HFF-Myc (cell line): ENCODE measurements at places on chromosomes 3 and 15.

GRCh38 chr15:77393471-77393840, 26.4 kb downstream of the PEAK1 start:
- no peak for DNase-seq

DNA sequence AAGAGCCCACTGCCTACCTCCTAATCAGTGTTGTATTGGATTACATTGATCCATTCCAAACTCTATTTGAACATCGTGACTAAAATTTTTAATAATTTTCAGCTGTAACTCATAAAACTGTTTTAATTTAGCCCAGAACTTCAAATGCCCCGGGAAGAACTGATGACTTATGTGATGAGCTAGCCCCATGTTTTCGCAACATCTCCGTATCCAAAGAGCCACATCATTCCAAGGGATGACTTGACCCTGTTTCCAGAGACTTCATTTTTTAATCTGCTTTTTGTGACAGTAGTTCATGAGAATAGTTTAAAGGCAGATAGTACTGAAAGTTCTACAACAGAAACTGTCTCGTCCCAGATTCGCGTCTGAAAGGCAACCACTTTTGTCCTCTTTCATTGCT, 97.4 kb downstream of the STAC start:
- DNase-seq = no peak

GRCh38 chr3:44284949-44285348, 43.3 kb downstream of the TOPAZ1 start:
- DNase-seq = no peak

DNA sequence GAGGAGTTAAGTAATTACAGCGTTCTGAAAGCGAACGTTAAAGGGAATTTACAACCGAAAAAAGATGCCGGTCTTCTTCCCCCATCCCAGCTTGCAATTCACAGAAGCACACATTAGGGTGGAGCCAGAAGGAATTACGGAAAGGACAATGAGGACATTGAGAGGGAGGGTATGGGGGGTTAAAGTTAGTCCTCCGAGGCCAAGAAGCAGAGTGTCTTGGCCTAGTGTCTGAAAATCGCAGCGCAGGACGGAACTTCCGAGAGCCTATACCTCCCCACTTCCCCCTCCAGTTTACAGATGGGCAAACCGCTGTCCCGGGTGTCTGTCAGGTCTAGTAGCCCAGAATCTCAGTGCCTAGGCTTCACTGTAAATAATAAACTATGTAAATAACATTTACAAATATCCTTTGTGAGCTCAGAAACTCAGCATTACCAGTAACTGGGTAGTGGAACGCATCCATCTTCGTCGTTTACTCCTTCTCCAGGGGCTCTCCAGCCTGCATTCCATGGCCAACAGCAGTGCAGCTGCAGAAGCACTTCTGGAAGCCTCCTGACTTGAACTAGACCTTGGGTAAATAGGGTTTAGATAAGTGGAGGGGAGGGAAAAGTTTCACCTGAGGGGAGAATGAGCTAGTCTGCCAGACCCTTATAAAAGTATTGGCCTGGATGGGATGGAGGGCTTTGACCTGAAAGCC, 922 bp downstream of the ADPRH start:
- DNase-seq = no peak

DNA sequence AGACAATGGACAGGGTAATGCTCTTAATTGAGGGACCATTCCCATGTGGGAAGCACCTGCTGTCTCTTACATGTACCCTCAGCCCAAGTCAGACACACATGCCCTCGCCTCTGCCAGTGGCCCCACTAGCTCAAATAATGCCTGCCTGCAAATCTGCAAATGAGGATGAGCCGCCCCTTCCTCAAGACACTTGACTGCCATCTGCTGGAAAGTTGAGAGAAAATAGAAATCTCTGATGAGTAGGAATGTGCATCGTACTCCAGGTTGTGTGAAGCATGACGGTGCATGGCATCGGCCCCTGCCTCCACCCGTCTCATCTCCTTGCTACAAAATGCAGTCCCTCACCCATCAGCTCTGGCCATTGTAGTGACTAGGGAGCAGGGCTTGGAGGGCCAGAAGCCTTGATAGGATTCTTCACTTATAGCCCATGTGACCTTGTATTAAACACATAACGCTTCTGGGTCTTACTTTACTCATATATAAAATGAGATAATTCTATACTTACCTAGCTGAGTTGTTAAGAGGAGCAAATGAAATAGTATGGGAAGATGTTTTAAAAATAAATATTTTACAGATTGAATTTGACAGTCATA, 6.3 kb upstream of the SCN5A start:
- peak; percentile 26 for DNase-seq

GRCh38 chr3:130635978-130636377, 110.7 kb downstream of the PIK3R4 start:
- no peak for DNase-seq

- no peak for DNase-seq
These were observed 291.1 kb downstream of the CHL1 start for GRCh38 chr3:487614-488013.

DNA sequence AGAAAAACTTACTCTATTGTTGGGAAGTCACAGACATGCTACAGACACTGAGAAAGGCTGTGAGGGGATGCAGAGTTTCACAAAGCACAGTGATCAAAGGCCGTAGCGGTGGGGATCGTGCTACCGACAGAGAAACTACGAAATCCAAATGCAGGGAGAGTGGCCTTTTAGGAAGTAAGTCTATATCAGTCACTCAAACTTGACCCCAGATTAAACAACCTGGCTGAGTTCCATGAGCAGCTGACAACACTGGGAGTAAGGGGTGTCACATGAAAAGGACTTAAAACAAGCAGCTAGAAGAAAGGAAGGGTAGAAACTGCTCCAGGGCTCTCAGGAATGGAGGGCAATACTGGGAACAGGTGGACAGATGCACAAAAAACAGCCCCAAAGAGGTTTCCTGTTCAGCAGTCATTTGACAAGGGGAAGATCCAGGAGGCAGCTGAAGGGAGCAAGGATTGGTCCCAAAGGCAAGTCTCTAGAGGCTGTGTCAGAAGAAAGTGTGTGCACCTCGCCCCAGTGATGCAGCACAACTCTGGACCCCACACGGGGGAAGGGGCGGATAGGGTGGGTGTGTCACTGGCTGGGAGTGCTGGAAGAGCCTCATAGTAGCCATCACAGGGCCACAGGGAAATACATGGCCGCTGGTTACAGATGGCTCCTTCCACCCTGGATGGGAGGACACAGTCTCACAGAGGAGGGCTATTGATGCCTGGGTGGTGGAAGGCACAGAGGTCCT, 20.3 kb upstream of the HDAC11 start:
- DNase-seq = no peak

DNA sequence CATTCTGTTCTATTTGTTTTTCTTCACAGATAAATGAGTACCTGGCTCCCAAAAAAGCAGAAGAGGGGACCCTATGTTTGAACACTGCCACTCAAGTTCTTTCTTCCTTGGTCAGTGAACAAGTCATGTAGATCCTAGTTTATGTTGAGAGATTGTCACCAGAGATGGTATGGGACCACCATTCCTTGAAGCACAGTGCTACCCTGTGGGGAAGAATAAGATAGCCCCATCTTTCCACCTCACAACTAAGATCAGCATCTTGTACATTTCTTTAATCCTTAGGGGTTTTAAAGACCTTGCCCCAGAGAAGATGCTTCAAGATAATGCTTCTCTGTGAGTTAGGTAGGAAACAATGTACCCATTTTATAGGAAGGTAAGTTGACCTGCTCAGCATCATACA, 233.5 kb upstream of the WNT5A start:
- no peak for DNase-seq

DNA sequence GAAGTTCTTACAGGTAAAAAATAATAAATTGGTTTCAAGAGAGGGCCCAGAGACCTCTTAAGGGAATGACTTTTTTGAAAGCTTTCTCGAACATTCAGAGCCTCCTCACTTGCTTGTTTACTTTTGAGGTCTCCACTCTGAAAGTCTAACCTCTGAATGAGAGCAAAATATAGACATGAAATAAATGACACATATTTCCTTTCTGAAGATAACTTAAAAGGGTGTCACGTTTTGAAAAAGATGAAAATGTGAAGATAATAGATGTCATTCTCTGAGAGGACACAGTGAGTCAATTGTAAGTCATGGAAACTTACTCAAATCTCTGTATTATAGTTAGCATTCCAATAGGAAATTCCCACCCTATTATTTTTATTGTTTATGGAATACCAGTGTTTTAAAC, 44.6 kb downstream of the HACD2 start:
- no peak for DNase-seq

DNA sequence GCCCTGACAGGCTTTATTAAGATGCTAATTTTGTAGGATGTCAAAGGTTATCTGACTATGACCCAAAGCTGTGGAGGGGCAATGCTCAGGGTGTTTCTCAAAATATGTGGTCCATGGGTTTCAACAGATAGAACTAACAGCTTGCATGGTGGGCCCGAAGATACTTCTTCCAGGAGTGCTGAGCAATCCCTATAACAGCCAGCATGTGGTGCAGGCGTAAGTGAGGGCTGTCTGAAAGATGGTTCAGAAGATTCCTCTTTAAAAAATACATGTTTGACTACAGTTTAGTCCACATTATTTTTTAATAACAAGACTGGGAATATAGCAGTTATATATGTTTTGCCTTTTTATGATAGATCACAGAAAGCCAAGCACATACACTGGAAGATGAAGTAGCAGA, 7.6 kb downstream of the SCG3 start:
- no peak for DNase-seq

- DNase-seq = no peak
These were observed 211.5 kb upstream of the P2RY1 start for GRCh38 chr3:152623286-152623911.

DNA sequence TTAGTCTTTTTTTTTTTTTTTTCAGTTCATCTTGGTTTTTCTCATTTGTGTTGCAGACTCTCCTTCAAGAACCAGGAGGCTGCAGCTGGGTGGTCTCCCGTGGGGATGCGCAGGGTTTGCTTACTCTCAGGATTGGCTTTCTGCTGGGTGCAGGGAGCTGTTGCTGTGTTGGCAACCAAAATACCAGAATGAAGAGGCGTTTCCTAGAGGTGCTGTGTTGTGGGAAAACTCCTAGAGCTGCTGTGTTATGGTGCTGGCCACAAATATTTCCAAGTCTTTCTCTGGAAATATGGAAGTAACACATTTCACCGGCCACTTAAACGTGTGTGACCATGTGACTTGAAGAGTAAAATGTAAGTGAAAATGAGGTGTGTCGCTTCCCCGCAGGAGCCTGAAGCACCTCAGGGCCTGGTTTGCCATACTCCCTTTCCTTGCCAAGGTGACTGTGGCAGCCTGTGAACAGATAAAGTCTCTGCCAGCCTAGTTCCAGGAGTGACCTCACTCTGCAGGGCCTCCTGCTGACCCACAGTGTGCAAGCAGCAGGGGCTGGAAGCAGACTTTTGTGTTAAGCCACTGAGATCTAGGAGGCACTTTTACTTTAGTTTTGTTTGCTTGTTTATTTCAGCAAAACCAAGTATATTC, 258.9 kb downstream of the ADAMTS17 start:
- DNase-seq = no peak

- no peak for DNase-seq
These were observed 69.1 kb upstream of the TSEN2 start for GRCh38 chr3:12415014-12415680.

DNA sequence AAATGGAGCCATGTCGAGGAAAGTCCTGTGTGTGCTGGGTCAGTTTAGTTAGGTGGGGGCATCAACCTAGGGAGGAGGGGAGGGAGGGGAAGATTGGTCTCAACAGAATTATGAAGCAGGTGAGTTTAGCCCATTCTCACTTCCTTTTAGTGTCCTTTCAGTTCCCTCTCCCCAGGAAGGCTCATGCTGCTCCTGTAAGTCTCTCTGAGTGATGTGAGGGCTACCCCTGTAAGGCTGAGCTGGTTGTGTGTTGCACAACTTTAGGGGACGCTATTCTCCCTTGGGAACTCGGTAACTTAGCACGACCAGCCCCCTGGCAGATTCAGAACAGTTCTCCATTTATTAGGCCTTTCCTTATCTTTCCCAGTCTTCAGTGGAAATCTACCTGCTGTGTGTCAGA, 21.2 kb downstream of the IL5RA start:
- DNase-seq = no peak

DNA sequence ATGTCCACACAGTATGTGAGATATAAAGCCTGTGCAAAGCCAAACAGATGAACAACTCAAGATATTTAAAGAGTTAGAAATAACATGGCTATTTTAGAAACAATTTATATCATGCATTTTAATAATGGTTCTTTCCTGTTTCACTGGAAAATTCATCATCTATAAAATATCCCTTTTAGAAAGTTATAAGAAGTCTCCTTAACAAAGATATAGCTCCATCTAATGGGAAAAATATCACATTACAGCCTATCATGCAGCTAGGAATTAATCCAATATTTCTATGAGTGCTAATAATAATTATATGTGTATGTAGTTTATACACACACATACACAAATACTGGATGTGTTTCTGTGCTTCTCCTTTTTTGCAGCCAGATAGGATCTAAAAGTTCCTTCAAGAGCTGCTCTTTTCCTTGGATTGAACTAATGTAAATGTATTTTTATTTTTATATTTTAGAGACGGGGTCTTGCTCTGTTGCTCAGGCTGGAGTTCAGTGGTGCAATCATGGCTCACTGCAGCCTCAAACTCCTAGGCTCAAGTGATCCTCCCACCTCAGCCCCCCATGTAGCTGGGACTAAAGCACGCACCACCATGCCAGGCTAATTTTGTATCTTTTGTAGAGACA, 21.6 kb downstream of the RPL22L1 start:
- DNase-seq = no peak

DNA sequence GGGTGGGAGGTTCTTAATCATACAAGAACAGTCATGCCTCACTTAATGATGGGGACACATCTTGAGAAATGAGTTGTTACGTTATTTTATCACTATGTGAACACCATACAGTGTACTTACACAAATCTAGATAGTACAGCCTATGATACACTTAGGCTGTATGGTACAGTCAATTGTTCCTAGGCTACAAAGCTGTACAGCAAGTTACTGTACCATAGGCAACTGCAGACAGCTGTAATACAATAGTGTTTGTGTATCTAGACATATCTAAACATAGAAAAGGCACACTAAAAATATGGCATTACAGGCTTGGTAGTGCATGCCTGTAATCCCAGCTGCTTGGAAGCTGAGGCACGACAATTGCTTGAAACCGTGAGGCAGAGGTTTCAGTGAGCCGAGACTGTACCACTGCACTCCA, 55.7 kb upstream of the PLXND1 start:
- no peak for DNase-seq

DNA sequence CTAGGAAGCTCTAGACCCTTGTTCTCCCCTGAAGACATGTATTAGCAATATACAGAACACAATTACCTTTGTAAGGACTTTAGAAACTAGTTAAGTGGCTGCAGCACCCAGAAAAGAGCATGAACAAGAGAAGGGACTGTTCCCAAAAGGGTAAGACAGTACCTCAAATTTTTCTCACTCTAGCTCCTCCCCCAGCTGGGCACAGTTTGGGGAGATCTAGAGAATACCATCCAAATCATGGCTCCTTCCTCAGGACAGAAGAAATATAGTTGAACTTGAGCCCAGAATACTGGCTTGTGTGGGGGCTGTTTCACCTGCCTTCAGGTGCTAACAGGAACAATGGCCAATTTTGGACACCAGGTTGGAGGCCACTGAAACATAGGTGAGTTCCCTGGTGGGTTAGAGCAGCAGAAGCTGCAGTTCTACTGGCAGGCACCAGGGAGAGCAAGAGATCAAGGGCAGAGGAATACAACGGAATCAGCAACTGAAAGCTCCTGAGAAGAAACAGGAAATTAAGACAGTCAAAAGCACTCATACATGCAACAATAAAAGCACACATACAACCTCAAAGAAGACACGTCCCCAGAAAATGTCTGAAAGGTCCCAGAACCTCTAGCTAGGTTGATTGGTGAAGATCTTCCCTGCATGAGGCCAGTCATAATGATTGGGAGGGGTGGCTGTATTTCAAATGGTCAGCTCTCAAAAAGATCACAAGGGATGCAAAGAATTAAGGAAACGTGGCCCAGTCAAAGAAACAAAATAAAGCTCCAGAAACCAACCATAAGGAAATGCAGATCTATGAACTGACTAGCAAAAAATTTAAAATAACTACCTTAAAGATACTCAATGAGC, 104.9 kb upstream of the ASB14 start:
- peak; percentile 10 for DNase-seq
